Activated naive CD4-positive, alpha-beta T cell treated with anti-CD3 and anti-CD28 coated beads, Interleukin-2, amount 10 ng/mL, durations not matched to agents 5 hours and 36 hours (primary cell): ENCODE measurements at places on chromosomes 6 and 20. TPM values are rescaled to one million over a fixed set of nuclear protein-coding genes. Genes with fewer than 3 reads are reported as not detected.

Gene RGS17
- total RNA-seq = not detected

Gene THBD
- total RNA-seq = not detected

Gene SOBP
- total RNA-seq = not detected

Gene SAMD10
- 20.5 TPM for total RNA-seq

Gene DNAAF9
- total RNA-seq = 1.4 TPM

Gene PGC
- total RNA-seq = not detected

Gene SLC22A2
- not detected for total RNA-seq

Gene OR11A1
- total RNA-seq = not detected

Gene TGM3
- not detected for total RNA-seq

Gene ZHX3
- total RNA-seq = 10.2 TPM

Gene OR2J3
- not detected for total RNA-seq

Gene TXLNB
- total RNA-seq = 0.76 TPM

Gene FKBP1C
- 0.29 TPM for total RNA-seq

Gene BMP2
- total RNA-seq = not detected

Gene FNDC1
- total RNA-seq = not detected

Gene CCM2L
- total RNA-seq = not detected

Gene PXMP4
- total RNA-seq = 14.4 TPM

Gene CD24
- 0.10 TPM for total RNA-seq

Gene RAET1L
- not detected for total RNA-seq

Gene NMBR
- total RNA-seq = not detected

Gene BANF2
- total RNA-seq = not detected

Gene MYLK2
- total RNA-seq = 0.30 TPM

Gene RBBP8NL
- not detected for total RNA-seq

Gene TCP1
- 157 TPM for total RNA-seq

Gene ADGRG6
- 0.18 TPM for total RNA-seq

Gene PPP1R14C
- not detected for total RNA-seq

Gene GSTA2
- total RNA-seq = not detected

Gene TNF
- total RNA-seq = 51.3 TPM

Gene GHRH
- not detected for total RNA-seq

Gene TMEM30A
- 61.8 TPM for total RNA-seq

Gene FRMD1
- total RNA-seq = not detected

Gene PPP1R16B
- total RNA-seq = 78.0 TPM

Gene TTK
- 28.4 TPM for total RNA-seq

Gene MATN4
- total RNA-seq = not detected

Gene SYTL3
- total RNA-seq = 45.2 TPM

Gene KIF25
- not detected for total RNA-seq

Gene DHX16
- 36.2 TPM for total RNA-seq
